ENCODE measurements at places on chromosomes 2 and 18.

- DNase-seq = no peak
Measured at GRCh38 chr2:86065512-86065911, 40.2 kb downstream of the POLR1A start.

DNA sequence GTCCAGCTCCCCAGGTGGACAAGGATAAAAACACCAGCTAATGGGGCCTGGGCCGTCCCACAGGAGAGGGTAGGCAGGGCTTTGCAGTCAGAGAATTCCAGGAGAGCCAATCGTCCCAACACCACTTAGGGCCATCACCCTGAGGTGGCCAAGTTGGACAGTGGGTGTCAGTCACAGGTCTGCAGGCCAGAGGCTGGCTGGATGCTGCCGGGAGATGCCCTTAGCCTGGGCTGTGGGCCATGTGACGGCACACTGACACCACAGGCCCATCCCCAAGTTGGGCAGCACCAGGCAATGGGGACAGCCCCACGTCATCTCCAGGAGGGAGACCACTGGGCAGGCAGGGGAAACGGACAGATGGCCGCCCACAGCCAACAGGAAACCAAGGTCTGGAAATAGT is 53.9 kb downstream of the KIF1A start:
- no peak for DNase-seq

DNA sequence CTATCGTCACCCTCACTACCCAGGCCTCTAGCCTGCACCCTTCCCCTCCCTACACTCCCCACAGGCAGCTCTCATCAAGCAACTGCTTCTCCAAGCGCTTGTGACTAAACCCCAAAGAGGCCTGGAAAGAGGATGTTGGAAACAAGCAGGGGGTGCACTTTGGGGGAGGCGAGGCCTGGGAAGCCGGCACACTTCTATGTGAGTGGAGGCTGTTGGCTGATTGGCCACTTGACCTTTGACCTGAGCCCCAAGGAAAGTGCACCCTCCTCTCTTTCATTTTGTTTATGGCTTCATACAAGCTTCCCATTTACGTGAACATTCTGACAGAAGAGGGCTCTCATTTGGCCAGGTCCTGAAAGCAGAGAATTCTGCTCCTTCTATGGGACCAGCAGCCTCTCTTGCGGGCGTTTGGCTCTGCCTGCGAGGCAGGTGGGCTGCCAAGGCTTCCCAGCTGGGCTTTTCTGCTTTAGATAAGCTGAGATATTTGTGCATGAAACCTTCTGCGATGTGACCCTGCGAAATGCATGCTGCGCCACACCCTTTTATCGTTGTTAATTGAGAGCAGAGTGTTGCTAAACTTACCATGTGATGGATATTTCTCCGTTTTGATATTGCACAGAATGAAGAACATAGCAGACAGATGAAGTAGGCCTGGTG is 134.8 kb upstream of the NCK2 start:
- DNase-seq = no peak

DNA sequence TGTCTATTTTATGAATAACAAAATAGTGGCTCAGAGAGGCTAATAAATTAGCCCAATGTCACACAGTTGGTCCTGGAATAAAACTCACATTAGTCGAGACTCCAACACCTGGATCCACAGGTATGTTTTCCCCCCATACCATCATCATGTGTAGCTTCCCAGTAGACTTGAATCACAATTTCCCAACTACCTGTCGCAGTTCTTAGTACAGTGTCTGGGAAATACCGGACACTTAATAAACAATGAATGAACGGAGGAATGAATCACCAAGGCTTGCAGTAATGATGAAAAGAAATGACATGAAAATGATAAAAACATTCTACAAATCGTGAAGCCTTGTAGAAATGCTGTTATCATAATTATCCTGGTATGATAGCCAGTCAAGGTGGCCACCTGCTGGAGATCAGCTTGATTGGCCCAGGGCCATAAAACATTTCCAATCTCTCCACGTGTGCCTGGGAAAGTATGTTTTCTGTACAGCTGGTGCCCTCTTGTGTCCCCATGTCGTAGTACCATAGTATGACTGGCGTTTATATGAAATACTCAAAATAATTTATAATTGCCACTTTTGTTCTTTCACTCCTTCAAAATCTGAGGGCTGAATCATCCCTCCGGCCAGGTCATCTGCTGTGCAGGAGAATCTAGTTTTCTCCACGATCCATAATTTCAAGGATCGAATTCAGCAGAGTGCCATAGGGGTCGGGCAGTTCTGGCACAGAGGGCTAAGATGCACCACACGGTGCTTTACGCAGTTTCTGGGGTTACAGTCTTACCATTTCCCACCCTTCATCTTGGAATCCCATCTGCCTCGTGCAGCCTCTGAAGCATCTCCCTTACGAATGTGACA is 95.4 kb downstream of the LAMA1 start:
- no peak for DNase-seq

DNA sequence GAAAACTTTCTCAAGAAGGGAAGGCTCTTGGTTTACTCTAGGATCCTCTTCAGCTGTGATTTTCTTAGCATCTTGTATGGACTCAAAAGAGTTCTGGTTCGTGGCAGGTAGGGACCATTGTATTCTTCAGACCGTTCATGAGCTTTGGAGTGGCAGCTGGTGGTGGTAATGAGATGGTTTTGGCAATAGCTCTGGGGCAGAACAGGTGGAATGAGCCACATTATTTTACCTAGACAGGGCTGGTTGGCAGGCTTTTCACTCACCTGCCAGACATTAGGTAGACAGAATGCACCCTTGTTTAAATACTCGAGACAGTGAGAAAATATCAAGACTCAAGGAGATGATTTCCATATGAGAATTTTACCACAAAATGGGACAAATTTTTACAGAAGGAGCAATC is 26.2 kb upstream of the MGAT5 start:
- no peak for DNase-seq

DNA sequence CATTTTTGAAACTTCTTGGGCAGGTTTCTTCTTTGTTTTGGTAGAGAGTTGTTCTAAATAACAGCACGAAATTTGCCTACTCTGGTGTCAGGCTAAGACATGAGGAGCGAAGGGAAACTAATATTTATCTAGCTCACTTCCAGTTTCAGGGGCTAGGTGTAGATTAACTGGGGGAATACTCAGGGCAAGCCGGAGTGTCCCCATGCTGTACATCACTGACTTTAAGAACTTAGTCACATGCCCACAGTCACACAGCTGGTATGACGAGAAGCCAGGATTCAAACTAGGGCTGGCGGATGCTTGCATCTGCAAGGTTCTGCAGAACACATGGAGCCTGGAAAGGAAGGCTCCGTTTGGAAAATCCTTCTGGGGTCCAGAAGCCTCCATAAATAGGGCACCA is 133.3 kb downstream of the ALPK2 start:
- no peak for DNase-seq

GRCh38 chr2:20552847-20553246 is 98.1 kb downstream of the HS1BP3 start:
- no peak for DNase-seq

GRCh38 chr2:15984368-15985255 is 44.3 kb downstream of the MYCN start:
- peak; percentile 91 for DNase-seq

DNA sequence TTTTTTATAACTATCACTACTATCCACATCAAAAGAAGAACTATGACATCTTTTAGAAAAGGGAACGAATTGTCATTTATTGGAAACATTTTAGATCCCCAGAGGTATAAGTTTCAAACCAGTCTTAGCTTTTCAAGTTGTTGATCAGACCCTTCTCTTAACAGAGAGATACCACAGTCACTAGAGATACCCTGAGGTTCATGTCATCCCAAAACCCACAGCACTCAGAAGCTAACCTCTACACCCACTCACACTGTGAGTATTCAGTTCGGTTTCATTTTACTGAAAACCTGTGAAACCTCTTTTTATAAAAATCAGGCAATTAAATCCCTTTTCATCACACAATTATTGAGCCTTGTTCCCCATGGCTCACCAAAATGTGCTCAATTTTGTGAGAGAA is 156.2 kb downstream of the DTNA start:
- DNase-seq = no peak

DNA sequence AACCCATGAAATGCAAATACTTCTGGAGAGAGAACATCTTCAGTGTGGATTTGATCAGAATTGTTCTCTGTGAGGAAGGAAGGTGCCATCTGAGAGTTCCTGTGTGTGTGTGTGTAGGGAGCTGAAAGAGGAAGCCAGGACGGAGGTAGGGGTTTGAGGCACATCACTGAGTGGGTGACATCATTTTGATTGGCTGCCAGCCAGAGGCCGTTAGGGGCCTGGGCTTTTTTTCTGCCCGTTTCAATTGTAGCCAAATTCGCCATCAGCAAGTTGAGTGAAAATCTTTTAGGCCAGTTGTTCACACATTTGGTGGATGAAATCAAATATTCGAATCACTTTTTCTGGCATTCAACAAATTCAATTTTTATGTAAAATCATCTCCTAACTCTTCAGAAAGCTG is 48.9 kb downstream of the TSN start:
- DNase-seq = no peak

DNA sequence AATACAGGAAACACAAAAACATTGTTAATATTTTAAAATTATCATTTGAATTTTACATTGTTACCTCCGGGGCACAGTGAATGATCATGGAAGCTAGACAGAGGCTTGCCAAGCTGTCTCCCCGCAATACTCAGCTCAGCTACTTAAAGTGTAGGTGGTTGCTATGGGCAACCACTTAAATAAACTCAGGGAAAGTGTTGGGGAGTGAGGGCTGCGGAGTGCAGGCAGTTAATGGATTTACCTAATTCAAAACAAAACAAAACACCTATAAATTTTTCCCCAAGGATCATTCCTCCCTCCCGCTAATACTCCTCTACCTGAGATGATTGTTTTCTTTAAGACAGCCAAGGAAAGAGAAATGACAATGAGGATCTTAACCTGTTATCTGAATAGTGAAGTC is 349.5 kb downstream of the TGIF1 start:
- no peak for DNase-seq

DNA sequence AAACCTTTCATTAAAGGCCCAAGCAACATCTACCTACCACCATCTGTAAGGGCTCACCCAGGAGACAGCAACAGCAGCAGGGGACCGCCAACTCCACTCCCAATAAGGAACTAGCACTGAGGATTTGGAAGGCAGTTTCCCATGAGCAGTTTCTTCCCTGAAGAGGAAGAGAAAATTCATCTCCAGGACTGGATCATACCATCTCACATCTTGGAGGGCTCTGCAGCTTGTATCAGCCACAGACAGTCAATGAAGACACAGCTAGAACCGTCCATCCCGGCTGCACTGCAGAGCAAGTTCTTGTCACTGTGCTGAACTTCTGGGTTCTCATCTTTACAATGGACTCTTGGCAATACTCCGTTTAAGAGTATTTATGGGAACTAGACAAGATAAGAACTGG is 2.8 kb upstream of the GYPC start:
- DNase-seq = no peak

DNA sequence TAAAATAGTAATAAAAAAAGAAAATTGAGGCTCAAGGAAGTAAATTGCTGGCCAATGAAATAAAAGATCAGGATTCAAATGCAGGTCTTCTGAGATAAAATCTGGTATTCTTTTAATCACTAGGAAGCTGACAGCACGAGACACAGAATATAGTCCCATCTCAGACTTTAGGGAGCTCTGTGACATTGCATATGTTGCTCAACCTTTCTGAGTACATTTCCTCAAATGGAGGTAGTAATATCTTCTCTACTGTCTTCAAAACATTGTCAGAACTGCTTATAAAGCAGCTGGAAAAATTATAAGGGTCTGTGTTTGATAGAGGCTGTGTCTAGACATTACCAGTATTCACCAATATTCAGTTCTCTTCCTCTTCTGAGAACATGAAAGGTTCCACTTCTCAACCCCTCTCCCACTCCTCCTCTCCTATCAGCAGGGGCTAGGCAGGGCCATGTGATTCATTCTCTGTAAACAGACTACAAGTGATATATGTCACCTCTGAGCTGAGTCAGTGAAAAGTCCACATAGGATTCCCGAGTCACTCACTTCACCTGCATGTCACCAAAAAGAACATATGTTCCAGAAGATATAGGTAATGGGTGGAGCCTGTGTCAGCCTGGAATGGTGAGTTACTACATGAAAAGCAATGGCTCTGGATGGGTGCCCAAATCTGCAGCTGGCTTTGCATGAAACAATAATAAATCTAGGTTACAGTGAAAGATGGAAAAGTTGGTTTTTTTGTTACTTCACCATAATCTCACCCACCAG is 7.1 kb downstream of the KCNE4 start:
- DNase-seq = no peak

- no peak for DNase-seq
Measured at GRCh38 chr18:77043541-77044280, 88.9 kb downstream of the MBP start.

- no peak for DNase-seq
Measured at GRCh38 chr2:200913654-200914053, 24.5 kb downstream of the NIF3L1 start.

DNA sequence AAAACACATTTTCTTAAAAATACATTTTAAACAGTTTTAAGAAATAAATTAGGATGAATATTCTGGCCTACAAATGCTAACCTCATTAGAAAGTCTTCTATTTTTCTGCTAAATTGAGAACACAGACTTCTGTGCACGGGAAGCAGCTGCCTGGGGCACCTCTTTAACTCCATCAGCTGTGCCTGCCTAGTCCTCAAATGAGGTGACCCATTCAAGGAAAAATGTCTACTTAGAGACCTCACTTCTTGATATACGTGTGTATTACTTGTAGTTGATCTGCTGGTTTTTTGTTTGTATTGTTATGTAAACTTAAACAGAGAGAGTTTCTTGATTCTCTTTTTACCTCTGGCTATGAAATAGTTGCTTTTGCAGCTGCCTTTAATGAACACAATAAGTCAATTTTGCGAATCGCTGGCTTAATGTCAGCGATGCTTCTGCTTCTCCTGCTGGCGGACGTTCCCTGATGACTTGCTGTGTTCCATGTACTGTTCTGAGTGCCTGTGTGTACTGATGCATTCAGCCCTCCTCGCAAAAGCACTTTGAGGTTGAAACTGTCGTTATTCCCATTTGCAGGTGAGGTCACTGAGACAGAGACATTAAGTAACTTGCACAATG is 88.7 kb upstream of the TXNDC2 start:
- DNase-seq = peak; percentile 77

DNA sequence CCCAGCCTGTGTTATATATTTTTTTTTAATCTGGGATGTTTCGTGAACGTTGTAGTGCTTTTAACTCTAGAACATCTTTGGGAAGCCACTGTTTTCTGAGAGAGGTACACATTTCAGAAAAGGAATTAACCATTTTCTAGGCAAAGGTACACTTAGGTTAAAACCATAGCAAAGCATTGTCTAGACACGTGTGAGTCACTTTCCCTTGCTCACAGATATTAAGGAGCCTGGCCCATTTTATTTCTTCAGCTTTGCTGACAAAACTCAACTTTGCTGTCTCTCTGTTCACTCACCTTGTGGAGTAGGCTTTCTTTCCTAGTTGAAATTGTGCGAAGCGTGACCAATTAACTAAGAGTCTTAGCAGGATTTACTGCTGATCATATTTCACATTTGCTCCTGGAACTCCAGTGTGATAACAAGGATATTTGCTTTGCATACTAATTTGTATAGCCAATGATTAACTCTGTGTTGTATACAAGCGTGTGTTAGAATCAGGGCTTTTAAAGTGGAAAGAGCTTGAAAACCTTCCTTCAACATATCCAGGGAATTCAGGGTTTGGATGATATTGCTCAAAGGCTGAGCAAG is 215.0 kb upstream of the AGAP1 start:
- no peak for DNase-seq
